H1 (cell line): ENCODE measurements at places on chromosomes 13 and 19.

- no peak for DNase-seq
Observed at GRCh38 chr13:78762825-78763224, 103.9 kb upstream of the OBI1 start.

DNA sequence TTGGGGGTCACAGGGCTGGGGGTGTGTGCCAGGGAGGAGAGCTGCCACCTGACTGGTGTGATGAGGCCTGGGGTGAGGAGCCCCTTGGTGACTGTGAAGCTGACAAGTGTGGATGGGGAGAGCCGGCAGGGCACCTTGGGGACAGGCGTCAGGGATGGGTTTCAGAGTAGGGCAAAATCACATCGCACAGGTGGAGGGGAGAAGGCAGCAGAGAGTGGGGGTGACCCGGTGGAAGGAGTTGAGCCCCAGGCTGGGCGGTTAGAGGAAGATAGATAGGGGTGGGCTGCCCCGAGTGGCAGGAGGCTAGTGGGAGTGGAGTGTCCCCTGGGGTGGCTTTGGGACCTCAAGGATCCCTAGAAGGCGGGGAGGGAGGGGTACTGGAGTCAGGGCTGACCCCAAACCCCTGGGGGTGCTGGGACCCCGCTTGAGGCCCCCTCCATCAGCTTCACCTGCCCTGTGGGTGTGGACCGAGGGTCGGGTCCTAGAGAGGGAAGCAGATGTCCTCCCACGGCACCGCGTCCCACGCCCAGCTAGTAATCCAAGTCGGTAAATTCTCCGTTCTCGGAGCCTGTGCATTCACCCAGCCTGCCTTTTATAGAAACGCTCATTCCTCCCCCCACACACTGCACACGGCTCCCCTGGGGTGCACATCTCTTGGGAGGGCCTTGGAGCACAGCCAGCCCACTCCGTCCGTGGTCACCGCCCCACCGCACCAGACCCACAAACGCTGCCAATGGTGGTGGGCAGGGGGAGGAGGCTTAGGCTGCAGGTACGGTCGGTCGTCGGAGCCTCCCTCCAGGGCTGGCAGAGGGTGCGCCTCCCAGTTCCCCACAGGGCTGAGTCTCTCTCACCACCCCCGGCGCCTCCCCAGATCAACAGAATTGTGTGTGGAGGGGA lies 2.4 kb downstream of the CTXN1 start:
- DNase-seq: no peak

GRCh38 chr19:38561658-38562057 lies 56.1 kb downstream of the MAP4K1 start:
- no peak for DNase-seq

GRCh38 chr13:81916461-81916860 lies 1575.5 kb upstream of the SPRY2 start:
- no peak for DNase-seq

DNA sequence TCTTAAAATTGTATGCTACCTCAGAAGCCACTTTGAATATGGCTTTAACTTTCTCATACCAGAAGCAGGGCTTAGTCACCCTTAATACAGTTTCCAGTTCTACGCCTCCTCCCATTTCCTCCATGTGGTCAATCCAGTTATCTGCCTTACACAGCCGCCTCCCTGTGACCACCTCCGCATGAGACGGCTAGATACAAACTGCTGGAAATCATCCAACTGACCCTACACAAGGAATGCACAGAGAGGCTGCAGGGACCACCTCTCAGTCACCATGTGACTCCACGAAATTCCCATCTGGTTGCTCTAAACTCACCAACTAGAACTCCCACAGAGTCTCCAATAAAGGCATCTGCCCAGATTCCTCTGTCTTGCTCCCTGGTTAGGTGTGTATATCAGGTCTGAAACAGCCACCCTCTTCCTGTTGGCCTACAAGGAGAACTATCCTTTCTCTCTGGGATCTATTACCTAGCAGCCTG lies 6.8 kb downstream of the ZNF564 start:
- no peak for DNase-seq

DNA sequence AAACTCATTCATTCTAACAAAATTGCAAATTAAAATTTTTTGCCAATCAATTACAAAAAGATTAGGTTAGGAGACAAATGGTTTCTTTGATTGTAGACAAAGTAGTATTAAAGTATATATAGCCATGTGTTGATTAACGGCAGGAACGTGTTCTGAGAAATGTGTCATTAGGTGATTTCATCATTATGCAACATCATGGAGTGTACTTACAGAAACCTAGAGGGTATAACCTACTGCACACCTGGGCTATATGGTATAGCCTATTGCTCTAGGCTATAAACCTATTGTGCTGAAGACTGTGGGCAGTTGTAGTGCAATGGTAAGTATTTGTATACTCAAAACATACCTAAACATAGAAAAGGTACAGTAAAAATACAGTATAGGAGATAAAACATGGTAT lies 906.8 kb upstream of the SPRY2 start:
- no peak for DNase-seq

DNA sequence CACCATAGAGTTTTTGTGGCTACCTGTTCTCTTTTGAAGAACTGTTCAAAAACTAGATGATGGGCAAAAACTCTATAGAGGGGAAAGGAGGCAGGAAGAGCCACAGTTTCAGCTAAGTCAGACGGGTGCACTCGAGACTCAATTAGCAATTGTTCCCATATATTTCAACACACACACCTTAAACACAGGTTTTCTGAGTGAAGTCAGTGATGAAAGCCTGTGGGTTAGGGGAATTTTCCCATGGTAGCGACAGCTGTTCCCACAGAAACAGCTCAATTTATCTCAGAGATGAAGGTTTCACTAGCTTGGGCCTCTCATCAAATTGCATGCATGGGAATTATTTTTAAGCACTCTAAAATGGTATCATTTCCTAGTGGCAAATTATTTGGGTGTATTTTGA lies 143.4 kb downstream of the ZIC5 start:
- DNase-seq: no peak

GRCh38 chr19:11168568-11168967 lies 13.0 kb upstream of the SPC24 start:
- no peak for DNase-seq

DNA sequence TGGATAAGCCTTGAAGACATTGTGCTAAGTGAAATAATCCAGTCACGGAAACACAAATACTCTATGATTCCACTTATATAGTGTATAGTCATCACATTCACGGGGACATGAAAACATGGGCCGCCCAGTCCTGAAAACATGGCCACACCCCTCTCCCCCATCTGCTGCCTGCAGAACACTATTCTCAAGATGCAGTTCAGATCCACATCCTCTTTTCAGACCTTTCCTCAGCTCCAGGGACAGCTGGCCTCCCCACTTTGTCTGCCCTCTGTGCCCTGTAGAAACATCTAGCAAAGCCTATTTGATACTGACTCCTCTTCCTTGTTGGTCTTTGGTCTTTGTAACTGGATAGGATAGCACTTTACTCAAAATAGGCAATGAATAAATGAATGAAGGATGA lies 8.3 kb downstream of the RFX2 start:
- DNase-seq: no peak

- DNase-seq: peak; percentile 98
Observed at GRCh38 chr19:45499196-45500180, 1.2 kb downstream of the PPM1N start.

DNA sequence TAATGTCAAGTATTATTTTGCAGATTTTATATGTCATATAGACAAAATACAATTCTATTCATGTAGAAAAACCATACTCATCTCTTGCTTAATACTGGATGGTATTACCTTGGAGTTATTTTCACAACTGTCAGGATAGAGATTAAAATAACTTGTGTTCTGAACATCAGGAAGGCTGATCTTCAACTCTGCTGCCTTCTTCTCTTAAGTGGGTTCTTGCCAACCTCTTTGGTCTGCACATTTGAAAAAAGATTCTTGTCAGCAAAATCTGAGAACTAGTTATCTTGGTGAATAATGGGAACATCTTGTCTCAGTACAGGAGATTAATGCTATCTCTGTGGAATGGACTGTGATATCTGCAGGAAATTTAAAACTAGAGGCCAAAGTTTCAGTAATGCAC lies 95.2 kb upstream of the FAM216B start:
- no peak for DNase-seq

- DNase-seq: no peak
Observed at GRCh38 chr13:59373341-59373740, 790.4 kb downstream of the DIAPH3 start.

DNA sequence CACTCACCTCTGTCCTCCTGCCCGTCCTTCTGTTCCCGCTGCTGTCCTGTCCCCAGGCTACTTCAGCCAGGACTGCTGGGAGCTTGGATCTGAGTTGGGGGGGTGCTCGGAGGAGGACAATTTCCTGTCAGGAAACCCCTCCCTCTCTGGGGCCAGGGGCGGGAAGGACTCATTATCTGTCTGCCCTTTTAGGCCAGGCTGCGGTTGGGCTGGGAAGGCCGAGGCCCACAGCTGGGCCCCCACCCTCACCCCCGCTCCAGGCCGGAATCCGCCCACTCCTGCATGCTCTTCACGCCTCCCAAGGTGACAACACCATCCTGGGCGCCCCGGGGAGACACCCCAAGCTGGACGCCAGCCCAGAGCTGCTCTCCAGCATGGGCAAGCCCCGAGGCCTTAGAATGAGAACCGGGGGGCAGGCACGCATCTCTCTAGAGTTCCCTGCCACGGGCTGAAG lies at the start of gene EXOC3L2:
TSS of gene EXOC3L2 (minus strand) at position 74 of the 454 bp plus-strand sequence. CDS start 6,362 bp downstream, outside the sequence.
- no peak for DNase-seq

DNA sequence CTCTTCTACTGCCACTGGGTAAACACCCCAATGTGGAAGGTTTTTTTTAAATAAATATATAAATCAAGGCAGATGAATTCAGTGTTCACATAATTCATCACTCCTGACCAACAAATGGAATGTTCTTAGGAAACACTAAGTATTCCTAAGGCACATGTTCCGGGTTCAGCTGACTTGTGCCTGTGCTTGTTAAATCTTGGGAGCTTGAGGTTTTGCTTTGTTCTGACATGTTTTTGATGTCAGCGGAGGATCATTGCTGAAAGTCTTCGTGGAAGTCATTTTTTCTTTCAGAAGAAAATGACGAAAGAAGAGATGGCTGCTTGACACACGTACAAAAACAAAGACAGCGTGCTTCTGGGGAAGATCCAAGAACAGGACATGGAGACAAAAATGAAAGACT lies 185.8 kb downstream of the MZT1 start:
- no peak for DNase-seq

DNA sequence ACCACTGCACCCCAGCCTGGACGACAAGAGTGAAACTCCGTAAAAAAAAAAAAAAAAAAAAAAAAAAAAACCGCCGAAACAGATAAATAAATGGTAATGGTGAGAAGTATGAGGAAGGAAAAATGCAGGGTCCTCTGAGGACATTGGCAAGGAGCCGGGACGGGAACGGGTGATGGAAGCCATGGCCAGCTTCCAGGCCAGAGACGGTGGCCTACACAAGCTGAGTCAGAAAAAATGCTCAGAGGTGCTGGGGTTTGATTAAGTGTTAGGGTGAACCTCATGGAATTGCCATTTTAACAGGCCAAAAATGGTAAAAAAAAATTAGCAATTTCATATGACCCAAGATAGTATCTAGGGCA lies 866 bp upstream of the ZSWIM4 start:
- no peak for DNase-seq

DNA sequence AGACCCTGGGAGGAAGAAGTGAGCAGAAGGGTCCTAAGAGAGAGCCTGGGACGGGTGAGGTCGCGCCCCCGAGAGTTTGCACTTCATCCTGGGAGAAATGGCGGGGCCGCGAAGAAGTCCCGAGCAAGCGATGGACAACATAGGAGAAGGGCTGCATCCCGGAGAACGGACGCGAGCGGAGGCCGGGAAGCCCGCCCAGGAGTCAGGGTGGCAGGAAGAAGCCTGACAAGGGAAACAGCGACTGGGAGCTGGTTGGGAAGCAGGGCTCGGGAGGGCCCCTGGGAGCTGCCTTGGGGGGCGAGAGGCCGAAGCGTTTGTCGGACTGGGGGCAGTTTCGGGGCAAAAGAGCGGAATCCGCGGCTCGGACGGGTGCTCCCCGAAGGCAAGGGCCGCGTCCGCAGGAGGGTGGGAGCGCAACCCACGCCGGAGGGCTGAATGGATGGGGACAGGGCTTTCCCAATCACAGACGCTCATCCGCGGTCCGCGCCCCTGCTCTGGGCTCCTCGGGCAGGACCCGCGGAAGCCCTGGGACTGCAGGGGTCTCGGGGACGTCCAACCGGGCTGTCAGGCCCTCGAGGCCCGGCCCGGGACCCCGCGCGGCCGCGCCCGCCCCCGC lies 469 bp downstream of the ABHD17A start:
- DNase-seq: no peak
